ENCODE measurements at places on chromosomes 3 and 15.

DNA sequence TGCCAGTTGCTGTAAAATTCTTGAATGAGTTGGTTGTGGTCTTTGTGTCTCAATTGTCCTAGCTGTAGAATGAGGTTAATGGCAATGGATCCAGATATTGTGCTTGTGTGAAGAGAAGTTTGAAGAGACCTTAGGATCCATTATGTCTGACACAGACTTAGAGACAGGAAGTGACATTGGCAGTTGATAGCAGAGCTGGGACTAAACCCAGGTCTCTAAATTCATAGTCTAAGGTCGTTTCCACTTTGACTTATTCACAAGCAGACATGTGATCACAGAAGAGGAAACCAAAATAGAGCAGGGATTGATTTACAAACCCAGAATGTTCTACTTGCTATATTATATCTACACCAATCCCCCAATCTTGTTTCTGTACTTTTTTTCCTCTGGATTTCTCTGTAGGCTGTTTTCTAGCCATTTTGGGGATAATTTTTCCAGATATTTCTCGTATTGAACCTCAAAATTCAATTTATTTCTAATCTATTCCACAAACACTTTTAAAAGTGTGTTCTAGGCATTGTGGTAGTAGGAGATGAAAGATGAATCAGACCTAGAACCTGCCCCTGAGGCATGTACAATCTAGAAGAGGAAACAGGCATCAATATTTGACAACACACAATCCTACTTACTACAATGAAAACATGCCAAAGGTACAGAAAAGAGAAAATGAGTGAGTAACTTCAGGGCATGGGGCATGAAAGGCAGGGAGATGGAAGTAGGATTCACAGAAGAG is 123.3 kb downstream of the NFKBIZ start:
- no peak for DNase-seq

- DNase-seq: peak; percentile 28
Observed at GRCh38 chr3:39358333-39358732, 24.8 kb upstream of the SLC25A38 start.

GRCh38 chr15:70722266-70723121 is 40.9 kb downstream of the UACA start:
- peak; percentile 44 for DNase-seq

GRCh38 chr3:138253609-138254008 is 66.5 kb downstream of the ARMC8 start:
- no peak for DNase-seq

GRCh38 chr3:57959423-57960173 is 48.6 kb upstream of the FLNB start:
- DNase-seq: no peak

DNA sequence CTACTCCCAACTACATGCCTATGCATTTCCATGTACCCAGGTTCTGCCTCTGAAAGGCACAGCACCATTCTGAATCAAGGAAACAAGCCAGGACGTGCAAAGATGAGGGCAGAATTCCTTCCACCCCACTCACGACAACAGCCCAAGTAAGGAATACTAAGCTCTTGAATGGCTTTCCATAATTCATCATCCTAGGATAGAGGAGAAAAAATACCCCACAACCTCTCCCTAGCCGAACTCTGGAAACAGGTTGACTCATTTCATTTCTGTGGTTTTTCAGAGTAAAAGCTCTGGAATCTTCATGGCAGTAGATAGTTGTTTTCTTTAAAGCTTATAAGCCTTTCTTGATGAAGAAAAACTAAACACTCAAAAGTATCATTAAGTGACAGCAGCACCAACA is 77.8 kb downstream of the PDZRN3 start:
- no peak for DNase-seq

DNA sequence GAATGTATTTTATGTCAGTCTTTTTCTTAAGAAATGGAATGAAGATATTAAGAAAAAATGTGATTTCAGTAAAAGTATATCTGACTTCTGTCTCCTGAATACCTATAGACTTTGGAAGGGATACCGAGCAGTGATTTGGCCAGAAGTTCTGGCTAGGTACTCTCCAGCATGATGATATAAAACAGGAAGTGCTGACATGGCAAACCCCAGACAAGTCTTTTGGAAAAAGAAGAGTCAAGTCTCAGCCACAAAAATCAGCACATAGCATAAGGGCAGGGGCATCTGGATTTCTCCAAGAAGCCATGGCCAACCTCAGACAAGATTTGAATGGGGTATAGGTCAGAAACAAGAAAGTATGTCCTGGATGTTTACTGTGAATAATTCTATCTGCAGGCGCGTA is 643.3 kb upstream of the ARRDC4 start:
- no peak for DNase-seq

DNA sequence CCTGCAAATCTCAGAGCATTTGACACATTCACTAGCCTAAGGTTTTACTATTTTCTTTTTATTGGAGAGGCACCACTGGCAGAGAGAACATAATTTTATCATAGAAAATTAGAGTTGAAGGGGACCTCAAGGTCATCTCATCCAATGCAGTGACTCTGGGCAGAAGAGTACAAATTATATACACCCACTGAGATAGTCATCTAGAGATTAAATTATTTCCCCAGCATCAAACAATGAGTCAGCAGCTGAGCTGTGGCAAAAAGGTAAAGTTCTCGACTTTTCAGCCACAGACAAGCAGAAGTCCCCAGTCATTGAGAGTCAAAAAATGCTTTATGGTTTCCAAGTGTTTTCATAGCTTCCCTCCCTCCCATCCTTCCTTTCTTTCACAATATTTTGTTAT is 39.3 kb upstream of the SEMA6D start:
- DNase-seq: no peak

DNA sequence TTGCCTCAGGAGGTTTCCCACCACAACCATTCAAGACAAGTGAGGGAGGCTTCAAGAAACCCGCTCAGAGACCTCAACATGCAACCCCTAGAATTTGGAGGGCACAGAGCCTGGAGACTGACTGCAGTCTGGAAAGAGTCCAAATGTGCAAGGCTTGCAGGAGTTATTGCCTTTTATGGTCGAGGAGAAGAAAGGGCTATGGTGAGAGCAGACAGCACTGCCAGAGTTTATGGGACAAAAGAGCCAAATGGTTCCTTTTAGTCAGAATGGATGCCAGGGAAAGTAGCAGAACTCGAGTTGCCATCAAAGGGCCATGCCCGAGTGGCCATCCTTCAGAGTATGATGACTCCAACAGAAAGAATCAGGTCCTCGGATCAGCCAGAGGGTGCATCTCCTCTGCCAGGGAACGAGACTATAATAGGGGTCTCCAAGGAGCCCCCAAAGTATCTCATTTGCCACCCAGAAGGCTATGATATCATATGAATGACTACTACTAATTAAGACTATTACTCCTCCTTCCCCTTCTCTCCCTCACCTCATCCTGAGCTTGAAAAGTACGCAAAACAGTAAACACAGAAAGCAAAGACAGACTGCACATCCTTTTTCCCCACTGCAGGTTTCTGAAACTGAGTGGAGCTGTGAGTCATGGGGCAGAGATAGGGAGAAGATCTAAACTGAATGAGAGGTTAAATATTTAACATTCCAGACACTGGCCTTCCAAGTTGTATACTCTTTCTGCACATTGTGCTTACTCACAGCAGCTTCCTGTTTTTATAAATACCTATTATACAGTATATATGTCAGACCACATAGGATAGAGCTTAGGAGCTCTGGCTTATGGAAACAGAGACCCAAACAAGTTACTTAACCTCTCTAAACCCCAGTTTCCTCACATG is 33.9 kb upstream of the TMCO5A start:
- no peak for DNase-seq

GRCh38 chr3:71104556-71104955 is 479.0 kb downstream of the FOXP1 start:
- no peak for DNase-seq

- DNase-seq: no peak
Observed at GRCh38 chr3:111838133-111838532, 20.9 kb upstream of the PHLDB2 start.
